Activated CD4-positive, alpha-beta T cell treated with anti-CD3 and anti-CD28 coated beads for 36 hours (primary cell): ENCODE measurements at places on chromosomes 2 and 18. TPM values are rescaled to one million over a fixed set of nuclear protein-coding genes. Genes with fewer than 3 reads are reported as not detected.

DNA sequence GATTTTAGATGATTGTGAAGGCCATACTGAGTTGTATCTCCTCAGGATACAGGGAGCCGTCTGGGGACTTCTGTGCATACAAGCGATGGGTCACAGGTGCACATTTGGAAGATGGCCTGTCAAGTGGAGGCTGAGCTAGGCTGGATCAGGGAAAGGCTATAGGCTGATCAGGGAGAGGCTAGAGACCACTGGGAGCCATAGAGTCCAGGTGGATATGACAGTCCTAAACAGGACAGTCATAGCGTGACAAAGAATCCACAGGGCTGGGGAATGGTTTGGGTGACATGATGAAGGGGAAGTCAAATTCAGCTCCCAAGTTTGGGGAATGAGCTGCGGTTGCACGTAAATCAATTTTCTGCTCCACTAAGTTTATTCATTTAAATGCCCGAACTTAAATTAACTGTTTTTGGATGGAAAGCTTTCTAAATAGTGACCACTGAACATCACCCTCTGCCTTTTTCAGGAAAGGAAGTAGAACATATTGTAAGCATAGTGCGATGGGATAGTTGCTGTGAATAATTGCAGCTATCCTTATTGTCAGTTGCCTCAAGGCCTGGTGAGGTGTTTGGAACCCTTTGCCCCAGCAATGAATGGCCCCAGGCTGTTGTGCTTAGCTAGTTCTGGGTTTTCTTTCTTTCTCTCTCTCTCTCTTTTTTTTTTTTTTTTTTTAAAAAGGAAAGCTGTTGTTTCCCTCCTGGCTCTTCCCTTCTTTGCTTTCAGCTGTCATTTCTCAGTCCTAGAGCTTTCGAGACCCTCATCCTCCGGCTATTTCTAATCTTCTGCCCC lies 50.5 kb downstream of the KLHL29 start:
- peaks cover 14% of the 10 kb centered on the region for H3K4me1 ChIP-seq
- H3K4me3 ChIP-seq, result no peak overlapping the region
- H3K27me3 ChIP-seq, result peaks cover 21% of the 10 kb centered on the region
- H3K27ac ChIP-seq, result no peak overlapping the region
- no peaks in the 10 kb centered on the region for H3K36me3 ChIP-seq

DNA sequence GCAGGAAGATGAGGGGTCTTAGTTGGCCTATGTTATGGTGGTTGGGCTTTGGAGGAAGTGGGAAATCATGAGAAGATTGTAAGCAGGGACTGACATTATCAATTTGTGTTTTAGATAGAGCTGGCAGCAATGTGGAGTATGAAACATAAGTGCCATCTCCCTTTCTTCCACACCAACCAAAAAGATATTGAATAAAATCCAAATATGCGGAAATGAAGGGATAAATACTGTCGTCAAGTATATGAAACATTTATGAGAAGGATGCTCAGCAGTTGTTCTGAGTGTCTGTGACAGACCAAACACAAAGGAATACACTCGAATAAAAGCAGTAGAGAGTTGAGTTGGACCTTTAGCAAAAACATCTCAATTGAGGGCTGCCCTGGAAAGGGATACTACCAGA lies 1090.0 kb upstream of the ZEB2 start:
- no peaks in the 10 kb centered on the region for H3K36me3 ChIP-seq
- no peak for DNase-seq
- H3K27ac ChIP-seq, result no peak overlapping the region
- H3K4me3 ChIP-seq, result no peak overlapping the region
- H3K27me3 ChIP-seq, result no peaks in the 10 kb centered on the region

GRCh38 chr2:100064165-100064564 lies 78.2 kb downstream of the AFF3 start:
- peak overlapping the region; percentile 40 for H3K27ac ChIP-seq
- no peak overlapping the region for H3K4me3 ChIP-seq
- H3K36me3 ChIP-seq, result peaks cover 6% of the 10 kb centered on the region
- H3K27me3 ChIP-seq, result peaks cover 3% of the 10 kb centered on the region
- peaks cover 70% of the 10 kb centered on the region for H3K4me1 ChIP-seq

DNA sequence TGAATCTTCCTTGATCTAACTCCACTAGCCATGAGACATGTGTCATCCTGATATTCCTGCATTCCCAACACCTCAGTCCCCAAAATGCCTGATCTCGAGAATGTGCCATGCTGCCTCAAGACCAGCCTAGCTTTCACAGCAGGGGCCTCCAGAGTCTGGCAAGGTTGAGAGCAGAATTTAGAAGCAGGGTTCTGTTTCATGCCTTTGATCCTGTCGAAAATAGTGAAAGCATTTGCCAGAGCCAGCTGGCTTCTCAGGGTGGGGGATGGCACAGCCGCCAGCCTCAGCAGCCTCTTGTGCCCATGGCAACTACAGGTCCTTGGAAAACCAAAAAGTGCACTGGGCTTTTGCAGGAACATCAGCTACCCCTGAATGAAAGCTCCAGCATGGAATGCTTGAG lies 143.5 kb downstream of the RTN4 start:
- no peak overlapping the region for H3K27ac ChIP-seq
- no peaks in the 10 kb centered on the region for H3K27me3 ChIP-seq
- H3K4me1 ChIP-seq, result peaks cover 13% of the 10 kb centered on the region
- DNase-seq, result no peak
- H3K36me3 ChIP-seq, result no peaks in the 10 kb centered on the region

- no peak overlapping the region for H3K4me3 ChIP-seq
- no peak for DNase-seq
- no peaks in the 10 kb centered on the region for H3K27me3 ChIP-seq
Measured at GRCh38 chr2:223731503-223731902, 105.9 kb downstream of the AP1S3 start.

DNA sequence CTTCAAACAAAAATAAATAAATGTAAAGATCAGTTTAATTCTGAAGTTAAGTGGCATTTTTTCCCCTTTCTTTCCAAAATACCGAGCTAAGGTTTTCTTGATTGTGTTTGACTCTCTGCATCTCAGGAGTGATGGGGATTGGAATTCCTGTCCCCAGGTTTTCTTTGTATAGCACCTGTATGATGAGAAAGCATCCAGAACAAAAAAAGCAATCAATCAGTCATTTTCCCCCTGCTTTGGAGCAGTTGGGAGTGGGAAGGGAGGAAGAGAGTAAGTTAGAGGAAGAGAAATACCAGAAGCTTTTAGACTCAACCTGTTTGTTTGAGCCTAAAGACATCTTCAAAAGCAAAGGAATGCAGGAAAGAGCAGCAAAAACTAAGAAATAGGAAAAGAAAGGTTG lies 88.5 kb downstream of the RIF1 start:
- no peak overlapping the region for H3K4me3 ChIP-seq
- peaks cover 9% of the 10 kb centered on the region for H3K36me3 ChIP-seq
- no peaks in the 10 kb centered on the region for H3K27me3 ChIP-seq
- H3K4me1 ChIP-seq, result no peaks in the 10 kb centered on the region

- peaks cover 41% of the 10 kb centered on the region for H3K4me1 ChIP-seq
- H3K27ac ChIP-seq, result peak overlapping the region; percentile 73
- DNase-seq, result no peak
Measured at GRCh38 chr18:69951182-69951581, 3.5 kb upstream of the CD226 start.

- H3K27ac ChIP-seq, result no peak overlapping the region
- no peak for DNase-seq
- no peaks in the 10 kb centered on the region for H3K4me1 ChIP-seq
- H3K27me3 ChIP-seq, result no peaks in the 10 kb centered on the region
- H3K4me3 ChIP-seq, result no peak overlapping the region
- H3K36me3 ChIP-seq, result no peaks in the 10 kb centered on the region
Measured at GRCh38 chr2:185817991-185818390, 79.4 kb downstream of the FSIP2 start.

DNA sequence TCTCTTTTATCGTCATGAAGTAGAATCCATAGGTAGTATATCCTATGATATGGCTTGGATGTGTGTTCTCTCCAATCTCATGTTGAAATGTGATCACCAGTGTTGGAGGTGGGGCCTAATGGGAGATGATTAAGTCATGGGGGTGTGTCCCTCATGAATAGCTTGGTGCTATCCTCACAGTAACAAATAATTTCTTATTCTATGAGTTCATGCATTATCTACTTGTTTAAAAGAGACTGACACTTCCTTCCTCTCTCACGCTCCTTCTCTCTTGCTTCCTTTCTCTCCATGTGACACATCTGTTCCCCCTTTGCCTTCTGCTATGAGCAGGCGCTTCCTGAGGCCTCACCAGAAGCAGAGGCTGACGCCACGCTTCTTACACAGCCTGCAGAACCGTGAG lies 165.6 kb downstream of the MREG start:
- no peaks in the 10 kb centered on the region for H3K36me3 ChIP-seq
- no peak for DNase-seq
- no peak overlapping the region for H3K27ac ChIP-seq
- no peak overlapping the region for H3K4me3 ChIP-seq

TYMS gene
- 331 TPM for total RNA-seq

DNA sequence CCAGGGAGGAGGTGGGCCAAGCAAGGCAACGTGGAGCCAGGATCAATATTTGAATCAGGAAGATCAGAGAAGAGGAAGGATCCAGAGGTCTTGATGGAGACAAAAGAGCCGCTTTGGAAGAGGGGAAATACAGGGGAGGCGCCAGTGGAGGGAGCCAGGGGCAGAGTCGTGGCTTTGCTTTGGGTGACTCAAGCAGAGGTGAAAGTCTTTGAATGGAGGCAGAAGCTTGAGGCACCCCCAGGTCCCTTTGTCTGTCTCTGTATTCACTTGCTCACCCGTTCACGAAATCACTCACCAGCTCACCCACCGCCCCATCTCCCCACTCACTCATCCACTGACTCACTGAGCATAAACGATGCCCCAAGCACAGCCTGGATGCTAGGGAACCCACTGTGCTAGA lies 134.1 kb downstream of the ACOXL start:
- H3K4me3 ChIP-seq, result no peak overlapping the region
- H3K36me3 ChIP-seq, result no peaks in the 10 kb centered on the region
- peak overlapping the region; percentile 5 for H3K27ac ChIP-seq
- H3K27me3 ChIP-seq, result peaks cover 48% of the 10 kb centered on the region

PPP4R1 gene
- 32.2 TPM for total RNA-seq

GRCh38 chr2:137764646-137765045 lies 199.6 kb upstream of the HNMT start:
- H3K4me3 ChIP-seq, result no peak overlapping the region
- no peaks in the 10 kb centered on the region for H3K4me1 ChIP-seq
- no peaks in the 10 kb centered on the region for H3K36me3 ChIP-seq
- H3K27ac ChIP-seq, result no peak overlapping the region
- H3K27me3 ChIP-seq, result peaks cover 1% of the 10 kb centered on the region
- no peak for DNase-seq

DNA sequence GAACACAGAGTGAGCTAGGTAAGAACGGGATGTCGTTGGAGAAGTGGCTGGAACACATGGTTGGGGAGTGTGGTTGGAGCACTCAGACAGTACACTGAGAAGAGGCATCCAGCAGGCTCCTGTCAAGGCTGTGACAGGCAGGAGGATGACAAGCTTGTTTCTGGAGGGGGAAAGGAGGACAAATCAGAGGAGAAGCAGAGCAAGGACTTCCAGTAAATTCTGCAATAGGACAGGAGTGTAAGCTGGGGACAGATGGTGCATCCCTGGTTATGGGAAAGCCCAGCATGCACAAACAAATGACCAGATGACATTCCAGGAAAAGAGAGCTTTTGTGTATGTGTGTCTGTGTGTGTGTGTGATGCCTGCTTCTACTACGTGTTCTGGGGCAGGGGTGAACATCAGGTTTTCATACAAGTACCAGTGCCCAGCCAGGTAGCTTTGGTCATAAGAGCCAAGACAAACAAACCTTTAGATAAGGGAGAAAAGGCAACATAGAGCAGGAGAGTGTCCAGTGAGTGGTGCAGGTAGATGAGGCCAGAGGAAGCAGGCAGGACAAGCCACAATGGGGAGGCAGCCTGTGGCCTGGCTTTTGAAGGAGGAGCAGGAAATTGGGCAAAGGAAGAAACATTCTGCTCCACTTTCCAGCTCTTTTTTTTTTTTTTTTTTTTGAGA lies 32.1 kb upstream of the MAPK4 start:
- no peaks in the 10 kb centered on the region for H3K36me3 ChIP-seq
- H3K27ac ChIP-seq, result no peak overlapping the region
- peaks cover 14% of the 10 kb centered on the region for H3K27me3 ChIP-seq
- no peak for DNase-seq

- H3K27me3 ChIP-seq, result no peaks in the 10 kb centered on the region
- DNase-seq, result peak; percentile 53
- no peak overlapping the region for H3K4me3 ChIP-seq
- peak overlapping the region; percentile 33 for H3K27ac ChIP-seq
- peaks cover 6% of the 10 kb centered on the region for H3K36me3 ChIP-seq
Measured at GRCh38 chr18:79570266-79571201, 109.1 kb upstream of the CTDP1 start.

SOX11 gene
- total RNA-seq, result not detected

DNA sequence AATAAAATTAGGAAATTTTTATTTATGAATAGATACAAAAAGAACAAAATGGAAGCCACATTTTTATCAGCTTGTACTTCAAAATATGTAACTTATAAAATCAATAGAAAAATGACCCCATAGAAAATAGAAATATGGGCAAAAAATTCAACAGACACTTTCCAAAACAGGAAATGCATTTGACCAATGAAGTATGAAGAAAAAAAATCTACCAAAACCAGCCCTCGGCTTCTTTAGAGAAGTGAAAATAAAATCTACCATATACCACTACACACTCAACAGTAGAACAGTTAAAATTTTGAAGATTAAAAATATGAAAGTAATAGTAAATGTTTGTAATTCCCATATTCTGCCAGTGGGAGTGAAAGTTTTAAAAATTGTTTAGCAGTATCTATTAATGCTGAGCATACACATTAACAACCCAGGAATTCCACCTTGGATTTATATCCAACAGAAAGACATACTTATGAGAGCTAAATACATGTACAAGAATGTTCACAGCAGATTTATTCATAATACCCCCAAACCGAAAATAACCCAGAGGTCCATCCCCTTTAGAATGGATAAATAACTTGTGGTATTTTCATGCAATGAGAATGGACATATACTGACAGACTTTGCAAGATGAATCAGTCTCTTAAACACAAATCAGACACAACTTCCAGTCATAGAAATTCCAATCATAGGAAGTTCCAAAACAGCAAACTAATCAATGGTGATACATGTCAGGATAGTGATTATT lies 318.0 kb downstream of the FIGN start:
- H3K27ac ChIP-seq, result no peak overlapping the region
- no peaks in the 10 kb centered on the region for H3K27me3 ChIP-seq
- H3K4me1 ChIP-seq, result no peaks in the 10 kb centered on the region
- no peak for DNase-seq
- no peaks in the 10 kb centered on the region for H3K36me3 ChIP-seq
